ENCODE measurements at places on chromosomes 5 and 9.

GRCh38 chr9:78030296-78030552 is 1.4 kb downstream of the GNAQ start:
- DNase-seq: no peak

DNA sequence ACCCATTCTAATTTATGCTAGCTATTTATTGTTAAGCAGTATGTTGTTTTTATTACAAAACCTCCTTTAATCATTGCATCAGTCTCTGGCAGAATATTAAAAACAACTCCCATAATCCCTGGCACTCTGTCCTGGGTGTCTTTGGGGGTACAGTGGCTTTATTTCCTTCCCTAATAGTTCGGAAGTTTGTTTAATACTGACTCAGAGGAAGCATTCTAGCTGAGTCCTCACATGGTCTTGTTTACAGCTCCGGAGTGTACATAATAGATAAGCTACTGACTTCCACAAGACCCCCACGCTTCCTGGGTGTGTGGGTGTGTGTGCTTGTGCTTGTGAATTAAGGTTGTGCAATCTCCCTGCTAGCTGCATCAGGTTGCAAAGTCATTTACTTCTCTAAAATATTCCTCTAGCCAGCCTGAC is 149.8 kb upstream of the CDKN2B start:
- peak; percentile 21 for DNase-seq

GRCh38 chr5:151718646-151719045 is 31.9 kb upstream of the SPARC start:
- DNase-seq: no peak

GRCh38 chr5:172556971-172557461 is 84.0 kb upstream of the NEURL1B start:
- DNase-seq: no peak

DNA sequence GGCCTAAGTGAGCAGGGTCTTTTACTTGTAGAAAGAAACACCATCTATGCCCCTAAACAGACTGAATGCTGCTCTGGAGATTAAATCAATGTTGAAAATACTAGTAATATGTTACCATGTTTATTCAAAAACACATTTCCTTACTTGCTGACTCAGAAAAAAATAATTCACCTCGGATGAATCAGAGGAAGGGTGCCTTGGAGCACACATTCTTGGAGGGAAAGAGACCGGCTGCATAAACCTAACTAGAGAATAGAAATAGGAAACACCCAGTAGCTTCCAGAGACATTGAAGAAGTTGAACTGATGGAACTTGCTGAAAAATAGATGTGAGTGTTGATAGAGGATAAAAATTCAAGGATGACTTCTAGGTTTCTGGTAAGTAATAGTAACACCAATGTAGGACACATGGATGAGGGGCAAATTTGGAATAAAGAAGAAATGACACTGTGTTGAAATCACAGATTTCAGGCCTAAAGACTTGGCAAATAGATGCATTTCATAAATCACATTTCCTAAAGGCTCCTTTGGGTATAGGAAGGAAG is 76.9 kb upstream of the MINAR2 start:
- DNase-seq: no peak

GRCh38 chr5:6178846-6179532 is 199.4 kb downstream of the MED10 start:
- DNase-seq: no peak

- DNase-seq: no peak
Measured at GRCh38 chr5:10351199-10351905, 2.1 kb upstream of the MARCHF6 start.

DNA sequence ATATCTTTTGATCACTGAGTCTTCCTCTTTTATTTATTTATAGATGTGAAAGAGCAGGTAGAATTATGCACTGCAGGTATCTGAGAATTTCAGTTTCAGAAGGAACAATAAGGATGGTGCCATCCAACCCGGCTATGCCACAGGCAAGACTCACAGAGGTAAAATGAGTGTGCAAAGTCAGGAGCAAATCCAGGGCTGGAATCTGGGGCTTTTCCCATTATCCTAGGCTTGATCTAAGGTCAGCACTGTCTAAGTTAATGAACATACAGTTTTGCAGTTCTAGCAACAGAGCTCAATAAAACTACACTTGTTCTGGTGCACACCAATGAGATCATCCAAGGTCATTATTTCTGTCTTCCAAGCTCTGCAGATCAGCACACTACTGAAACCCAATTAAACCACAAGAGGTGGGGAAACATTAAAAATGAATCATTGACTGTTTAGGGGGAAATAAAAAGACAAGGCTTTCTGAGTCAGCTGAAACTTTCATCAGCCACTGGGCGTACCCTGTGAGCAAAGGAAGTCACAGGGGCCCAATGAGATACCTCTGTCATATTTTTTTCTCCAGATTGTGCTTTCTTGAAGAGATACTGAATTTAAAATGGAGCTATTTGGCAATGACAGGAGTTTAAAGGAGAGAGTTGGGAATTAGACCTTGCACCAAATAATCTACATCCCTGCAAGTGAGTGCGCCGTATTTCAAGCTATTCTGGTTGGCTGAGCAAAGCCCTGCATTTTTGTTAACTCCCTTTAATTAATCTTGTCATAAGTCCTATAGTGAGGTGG is 662.2 kb upstream of the ZNF608 start:
- peak; percentile 66 for DNase-seq

- no peak for DNase-seq
Measured at GRCh38 chr5:91366551-91366950, 16.6 kb downstream of the ARRDC3 start.

GRCh38 chr5:60522292-60522905 is 177.6 kb downstream of the DEPDC1B start:
- DNase-seq: peak; percentile 34

GRCh38 chr5:66021585-66021984 is 95.2 kb downstream of the ERBIN start:
- DNase-seq: no peak

GRCh38 chr5:159805021-159805420 is 111.3 kb upstream of the ADRA1B start:
- no peak for DNase-seq

GRCh38 chr9:95133325-95133705 is 184.2 kb downstream of the FANCC start:
- DNase-seq: no peak

DNA sequence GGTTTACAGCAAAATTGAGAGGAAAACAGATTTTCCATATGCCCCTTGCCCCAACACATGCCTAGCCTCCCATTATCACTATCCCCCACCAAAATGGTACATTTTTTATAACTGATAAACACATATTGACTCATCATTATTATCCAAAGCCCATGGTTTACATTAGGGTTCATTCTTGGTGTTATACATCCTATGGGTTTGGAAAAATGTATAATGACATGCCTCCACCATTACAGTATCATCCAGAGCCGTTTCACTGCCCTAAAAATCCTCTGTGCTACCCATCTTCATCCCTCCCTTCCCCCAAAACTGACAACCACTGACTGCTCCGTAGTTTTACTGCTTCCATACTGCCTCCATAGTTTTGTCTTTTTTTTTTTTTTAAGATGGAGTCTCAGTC is 111.1 kb downstream of the ACTL7B start:
- DNase-seq: no peak

GRCh38 chr5:159571501-159572244 is 241.4 kb upstream of the IL12B start:
- no peak for DNase-seq

DNA sequence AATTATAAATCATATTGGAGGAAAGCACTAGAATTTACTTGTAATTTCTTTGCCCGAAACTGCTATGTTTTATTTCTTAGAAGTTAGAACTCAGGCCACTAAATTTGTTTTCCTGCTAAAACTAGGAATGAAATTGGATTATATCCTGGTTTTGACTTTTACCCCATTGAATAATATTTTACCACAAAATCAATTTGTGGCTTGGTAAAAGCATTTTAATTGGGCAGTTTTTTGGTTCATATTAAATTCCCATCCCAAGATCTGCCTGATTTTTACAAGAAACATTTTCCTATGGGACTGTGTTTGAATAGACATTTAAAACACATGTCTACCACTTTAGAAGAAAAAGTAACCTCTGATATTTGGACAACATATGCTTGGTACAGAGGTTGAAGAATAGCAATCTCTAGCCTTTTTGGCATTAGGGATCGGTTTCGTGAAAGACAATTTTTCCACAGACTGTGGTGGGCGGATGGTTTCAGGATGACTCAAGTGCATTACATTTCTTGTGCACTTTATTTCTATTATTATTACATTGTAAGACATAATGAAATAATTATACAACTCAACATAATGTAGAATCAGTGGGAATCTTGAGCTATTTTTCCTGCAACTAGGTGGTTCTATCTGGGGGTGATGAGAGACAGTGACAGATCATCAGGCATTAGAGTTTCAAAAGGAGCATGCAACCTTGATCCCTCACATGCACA is 565.6 kb downstream of the PRR16 start:
- no peak for DNase-seq

DNA sequence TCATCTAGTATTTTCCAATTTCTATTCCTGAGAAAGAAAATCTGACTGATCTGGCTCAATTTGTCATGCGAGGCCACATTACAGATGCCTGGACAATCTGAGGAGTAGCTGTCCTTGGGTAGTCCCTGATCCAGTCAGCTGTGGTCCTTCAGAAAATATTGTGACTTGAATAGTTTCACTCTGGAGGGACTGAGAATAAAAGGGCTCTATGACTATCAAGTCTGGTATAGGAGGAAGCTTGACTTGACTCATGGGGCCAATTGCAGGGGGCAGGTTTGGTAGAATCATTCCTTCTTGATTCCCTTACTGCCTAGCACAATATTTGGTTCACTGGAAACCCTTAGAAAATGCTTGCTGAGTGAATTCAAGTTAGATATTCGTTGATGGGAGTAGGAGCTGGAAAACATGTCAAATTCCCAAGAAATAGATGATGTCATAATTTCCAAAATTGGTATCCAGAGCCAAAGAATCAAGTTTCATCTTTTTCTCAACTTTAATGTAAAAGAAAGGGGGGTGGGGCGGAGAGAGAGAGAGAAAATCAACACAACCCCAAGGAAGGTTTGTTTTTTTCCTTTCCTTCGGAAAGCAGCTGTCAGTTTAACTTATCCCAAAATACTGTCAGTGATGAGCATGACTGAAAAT is 32.4 kb upstream of the STX17 start:
- no peak for DNase-seq

DNA sequence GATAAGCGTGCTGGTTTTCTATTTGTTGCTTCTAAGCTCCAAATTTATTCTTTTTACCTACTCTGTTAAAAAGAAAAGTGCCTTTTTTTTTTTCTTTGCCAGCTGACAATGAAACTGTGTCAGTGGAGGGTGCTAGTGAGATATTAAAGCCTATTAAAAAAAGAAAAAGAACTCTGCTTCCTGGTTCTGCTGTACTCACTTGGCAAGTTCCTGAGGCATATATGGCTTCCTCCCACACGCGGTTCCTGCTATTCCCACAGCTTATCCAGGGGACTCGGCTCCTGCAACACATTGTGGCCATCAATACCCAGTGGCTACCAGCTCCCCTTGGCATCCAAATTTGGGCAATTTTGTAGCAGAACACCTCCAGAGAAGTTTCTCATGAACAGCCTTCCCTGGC is 1977.7 kb upstream of the CDH9 start:
- DNase-seq: no peak

DNA sequence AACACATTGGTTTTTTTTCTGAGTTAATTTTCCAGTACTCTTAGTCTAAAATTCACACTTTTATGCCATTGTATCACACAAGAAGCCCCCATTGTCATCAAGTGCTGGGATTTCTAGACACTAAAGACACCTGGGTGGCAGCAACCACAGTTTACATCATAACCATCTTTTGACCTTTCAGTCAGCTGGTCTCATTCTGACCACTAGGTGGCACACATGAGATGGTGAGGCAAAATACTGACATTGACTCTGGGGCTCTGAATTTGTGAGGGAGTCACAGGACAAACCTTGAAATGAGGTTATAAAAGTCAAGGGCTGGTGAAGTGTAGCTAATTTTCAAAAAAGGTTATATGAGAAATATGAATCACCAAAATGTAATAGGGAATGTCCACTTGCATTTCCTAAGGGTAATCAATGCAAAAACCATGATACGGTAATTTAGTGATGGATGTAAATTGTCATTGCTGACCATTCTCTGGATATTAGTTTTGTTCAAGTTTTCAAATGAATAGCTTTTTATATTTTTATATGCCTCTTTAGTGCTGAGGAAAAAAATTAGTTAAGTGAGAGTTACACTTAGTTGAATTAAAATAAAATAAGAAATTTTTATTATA is 229.4 kb downstream of the DMAC1 start:
- DNase-seq: peak; percentile 84

- DNase-seq: no peak
Measured at GRCh38 chr5:6754766-6755165, 41.5 kb downstream of the TENT4A start.

GRCh38 chr5:10789021-10789420 is 28.0 kb upstream of the DAP start:
- no peak for DNase-seq

DNA sequence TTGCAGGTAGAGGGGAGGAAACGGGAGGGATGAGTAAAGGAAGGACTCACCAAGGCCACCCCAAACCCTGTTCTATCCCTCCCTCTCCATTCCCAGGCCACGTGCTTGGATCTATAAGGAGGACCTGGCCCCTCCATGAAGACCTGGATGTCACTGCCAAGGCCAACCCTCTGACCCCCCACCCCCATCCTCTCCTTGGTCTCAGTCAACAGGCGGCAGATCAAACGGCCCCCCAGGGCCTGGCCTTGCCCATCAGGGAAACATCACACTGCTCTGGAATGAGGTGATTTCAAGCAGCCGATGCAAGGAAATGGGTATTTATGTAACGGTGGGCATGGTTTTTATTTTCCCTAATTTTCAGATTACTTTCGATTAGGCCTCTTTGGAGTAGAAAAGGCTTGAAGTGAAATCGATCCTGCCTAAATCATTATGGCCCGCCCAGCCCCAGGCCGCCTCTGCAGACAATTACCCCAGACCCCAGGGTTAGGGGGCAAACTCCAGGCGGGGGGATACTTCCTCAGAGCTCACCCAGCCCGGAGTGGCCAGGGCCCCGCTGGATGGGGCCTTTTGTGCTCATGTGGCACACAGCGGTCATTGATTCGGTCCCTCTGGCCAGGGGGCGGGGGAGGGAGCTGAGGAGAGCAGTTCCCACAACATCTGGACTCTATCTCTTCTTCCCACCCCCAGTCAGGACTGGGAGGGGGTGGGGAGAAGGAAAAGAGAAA is 125.3 kb downstream of the PHF2 start:
- no peak for DNase-seq

GRCh38 chr9:124285903-124286291 is 28.1 kb downstream of the NEK6 start:
- no peak for DNase-seq

DNA sequence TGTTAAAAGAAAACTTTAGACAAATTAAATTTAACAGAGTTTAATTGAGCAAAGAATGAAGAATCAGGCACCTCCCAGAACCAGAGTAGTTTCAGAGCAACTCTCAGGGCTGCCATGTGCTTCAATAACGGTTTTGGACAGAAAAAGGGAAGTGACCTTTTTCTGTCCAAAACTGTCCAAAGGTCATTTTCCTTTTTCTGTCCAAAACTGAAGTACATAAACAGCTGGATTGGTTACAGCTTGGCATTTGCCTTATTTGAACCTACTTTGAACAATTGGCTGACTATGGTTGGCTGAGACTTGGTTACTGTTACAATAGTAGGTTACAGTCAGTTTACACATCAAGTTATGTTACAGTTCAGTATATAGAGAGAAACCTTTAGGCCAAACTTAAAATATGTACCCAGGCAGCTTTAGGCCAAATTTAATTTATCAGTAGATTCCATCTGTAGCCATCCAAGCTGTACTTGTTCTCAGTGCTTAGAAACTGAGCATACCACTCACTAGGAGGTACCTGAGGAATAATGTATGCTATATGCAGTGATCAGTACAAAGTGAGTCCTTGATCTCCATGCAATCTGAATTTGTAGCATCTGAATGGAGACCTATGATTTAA is 44.0 kb downstream of the C9orf85 start:
- no peak for DNase-seq

Measured in hematopoietic multipotent progenitor cell (in vitro differentiated cells).